ENCODE measurements at places on chromosomes 6 and 20. TPM values are rescaled to one million over a fixed set of nuclear protein-coding genes. Genes with fewer than 3 reads are reported as not detected.

Gene HLA-DRB5
- 14.0 TPM for total RNA-seq

Gene CST3
- total RNA-seq = 7.1 TPM

Gene ADTRP
- 23.9 TPM for total RNA-seq

Gene ZC2HC1B
- total RNA-seq = not detected

Gene HEY2
- total RNA-seq = 0.16 TPM

Gene TNFRSF6B
- 1.2 TPM for total RNA-seq

Gene APMAP
- 51.8 TPM for total RNA-seq

GRCh38 chr20:36093025-36093803 is 61.3 kb upstream of the EPB41L1 start:
- DNase-seq = peak; percentile 36
- H3K27ac ChIP-seq = no peak overlapping the region
- H3K27me3 ChIP-seq = peaks cover 47% of the 10 kb centered on the region

DNA sequence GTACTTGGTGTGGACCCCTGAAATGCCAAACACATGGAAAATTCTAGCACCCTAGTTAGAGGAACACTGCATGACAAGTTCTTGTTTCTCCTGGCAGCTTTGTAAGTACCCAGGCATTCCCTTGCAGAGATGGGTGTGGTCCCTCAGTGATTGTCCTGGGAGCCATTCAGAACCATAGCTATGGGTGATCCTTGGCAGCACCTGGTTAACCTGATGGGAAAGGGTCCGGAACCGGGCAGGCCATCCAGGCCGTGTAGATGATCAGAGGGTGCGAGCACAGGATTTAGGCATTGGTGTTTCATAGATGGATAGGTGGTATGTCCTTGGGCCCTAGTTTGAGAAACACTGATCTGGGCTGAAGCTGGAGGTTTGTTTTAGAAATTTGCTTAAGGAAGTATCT is 95.8 kb downstream of the RPP40 start:
- H3K27me3 ChIP-seq = no peaks in the 10 kb centered on the region
- H3K27ac ChIP-seq = no peak overlapping the region
- H3K4me1 ChIP-seq = peaks cover 21% of the 10 kb centered on the region
- H3K4me3 ChIP-seq = no peak overlapping the region
- no peak for DNase-seq

GRCh38 chr20:1075616-1076015 is 42.8 kb upstream of the PSMF1 start:
- H3K36me3 ChIP-seq = peaks cover 3% of the 10 kb centered on the region
- no peak overlapping the region for H3K4me3 ChIP-seq
- no peak for DNase-seq
- H3K27ac ChIP-seq = no peak overlapping the region

DNA sequence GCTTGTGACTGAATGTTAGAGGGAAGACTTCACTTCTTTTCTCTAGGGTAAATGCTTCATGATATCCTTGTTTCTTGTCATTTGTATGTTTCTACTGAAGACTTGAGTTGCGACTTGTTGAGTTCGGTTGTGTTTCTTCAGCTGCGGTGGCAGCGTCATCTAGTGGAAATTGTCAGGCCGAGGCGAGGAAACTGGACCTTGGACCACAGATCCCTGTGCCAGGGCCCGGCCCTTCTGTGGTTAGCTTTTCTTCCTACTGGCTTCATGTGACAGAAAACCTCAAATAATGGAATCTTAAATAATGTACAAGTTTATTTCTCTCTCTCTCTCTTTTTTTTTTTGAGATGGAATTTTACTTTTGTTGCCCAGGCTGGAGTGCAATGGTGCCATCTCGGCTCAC is 12.4 kb downstream of the MTHFD1L start:
- H3K27ac ChIP-seq = no peak overlapping the region
- H3K4me1 ChIP-seq = no peaks in the 10 kb centered on the region
- H3K4me3 ChIP-seq = no peak overlapping the region
- no peaks in the 10 kb centered on the region for H3K36me3 ChIP-seq
- H3K27me3 ChIP-seq = no peaks in the 10 kb centered on the region
- no peak for DNase-seq

DNA sequence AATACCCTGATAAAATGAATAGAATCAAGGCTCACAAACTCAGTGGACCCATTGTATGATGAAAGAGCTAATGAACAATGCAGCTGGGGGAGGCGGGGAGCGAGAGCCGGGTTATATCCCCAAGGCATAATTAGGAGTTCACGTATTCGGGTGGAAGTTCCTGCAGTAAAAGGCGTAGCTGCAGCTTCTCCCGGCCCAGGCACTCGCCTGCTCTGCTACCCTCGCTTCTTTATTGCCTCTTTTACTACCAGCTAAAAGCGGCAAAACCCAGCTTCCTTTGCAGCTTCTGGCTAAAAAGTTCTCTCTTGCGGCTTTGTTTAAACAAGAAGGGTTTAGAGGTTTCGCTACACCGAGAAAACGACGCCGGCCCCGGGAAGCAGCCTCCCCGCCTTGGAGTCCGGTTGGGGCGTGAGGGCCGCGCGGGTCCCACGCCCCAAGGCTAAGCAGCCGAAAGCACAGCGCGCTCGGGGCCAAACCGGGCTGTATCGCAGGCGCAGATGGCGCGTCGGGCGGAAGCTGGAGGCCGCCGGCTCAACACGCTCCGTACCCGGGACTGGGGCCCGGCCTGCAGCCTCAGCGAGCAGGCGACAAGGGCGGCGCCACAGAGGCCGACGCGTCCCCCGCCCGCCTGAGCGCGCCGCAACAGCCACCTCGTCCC is 1.6 kb downstream of the ZBTB2 start:
- H3K4me1 ChIP-seq = peaks cover 41% of the 10 kb centered on the region
- no peak for DNase-seq
- H3K4me3 ChIP-seq = peak overlapping the region; percentile 72
- H3K36me3 ChIP-seq = no peaks in the 10 kb centered on the region

DNA sequence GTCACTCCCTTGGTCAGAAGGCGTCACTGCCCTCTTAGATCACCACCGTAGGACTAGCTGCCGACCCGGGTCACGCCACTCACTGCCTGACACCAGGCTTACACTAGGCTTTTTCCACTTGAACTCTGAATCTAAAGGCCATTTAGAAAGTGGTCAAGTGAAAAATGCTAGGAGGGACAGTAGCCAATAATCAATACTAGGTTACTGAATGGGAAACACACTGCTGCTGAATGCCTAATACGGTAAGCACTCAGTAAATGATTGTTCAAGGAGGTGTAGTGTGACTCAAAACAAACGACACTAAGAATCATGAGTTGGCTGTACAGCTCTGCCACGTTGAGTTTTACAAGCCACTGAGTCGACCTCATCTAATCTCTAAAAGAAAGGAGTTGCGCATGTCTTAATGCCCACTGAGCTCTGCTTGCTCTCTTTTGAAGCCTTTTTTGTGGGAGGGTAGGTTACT is 760 bp upstream of the IBTK start:
- peak overlapping the region; percentile 83 for H3K27ac ChIP-seq
- H3K36me3 ChIP-seq = no peaks in the 10 kb centered on the region
- H3K4me3 ChIP-seq = peak overlapping the region; percentile 95

DNA sequence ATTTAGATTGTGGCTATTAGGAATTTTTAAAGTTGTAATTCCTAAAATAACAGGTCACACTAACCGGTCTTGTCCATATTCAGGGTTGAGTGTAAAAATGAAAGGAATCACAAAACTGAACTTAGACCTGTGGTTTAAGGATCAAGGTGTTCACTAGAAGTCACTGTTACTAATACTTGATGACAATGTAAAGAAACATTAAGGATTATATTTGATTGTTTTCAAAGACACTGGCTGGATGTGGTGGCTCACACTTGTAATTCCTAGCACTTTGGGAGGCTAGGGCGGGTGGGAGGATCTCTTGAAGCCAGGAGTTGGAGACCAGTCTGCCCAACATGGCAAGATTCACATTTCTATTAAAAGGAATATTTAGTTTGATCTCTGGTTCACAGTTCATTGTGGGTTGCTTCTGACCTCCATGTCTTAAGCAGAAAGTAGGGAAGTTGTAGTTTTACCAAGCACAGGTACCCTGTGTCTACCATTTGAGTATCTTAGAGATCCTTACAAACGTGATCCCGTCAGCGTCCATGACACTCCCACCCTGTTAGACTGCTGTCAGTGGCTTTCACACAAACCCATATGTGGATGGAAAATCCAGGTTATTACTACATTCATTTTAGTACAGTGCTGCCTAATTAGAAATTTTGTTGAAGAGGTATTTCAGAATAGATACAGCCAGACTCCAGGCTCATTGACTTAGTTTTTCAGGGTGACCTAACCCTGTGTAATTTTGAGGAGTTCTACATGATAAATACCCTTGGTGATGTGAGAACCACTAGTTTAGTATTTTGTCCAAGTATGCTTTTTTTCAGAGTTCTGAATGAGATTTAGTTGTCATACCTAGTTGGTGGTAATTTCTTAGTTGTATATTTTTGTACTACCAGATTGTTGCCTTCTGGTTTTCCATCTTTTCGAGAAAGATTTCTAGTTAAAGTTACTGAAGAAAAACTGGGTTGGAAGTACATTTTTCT is 10.2 kb downstream of the SRSF3 start:
- H3K27ac ChIP-seq = peak overlapping the region; percentile 18
- peaks cover 52% of the 10 kb centered on the region for H3K4me1 ChIP-seq
- peaks cover 8% of the 10 kb centered on the region for H3K36me3 ChIP-seq
- no peaks in the 10 kb centered on the region for H3K27me3 ChIP-seq
- DNase-seq = no peak

- H3K27ac ChIP-seq = no peak overlapping the region
- no peak for DNase-seq
- H3K27me3 ChIP-seq = peaks cover 10% of the 10 kb centered on the region
- no peaks in the 10 kb centered on the region for H3K4me1 ChIP-seq
Observed at GRCh38 chr20:54112221-54112884, 42.0 kb upstream of the BCAS1 start.

GRCh38 chr6:162177746-162178145 is 549.8 kb downstream of the PRKN start:
- H3K4me3 ChIP-seq = no peak overlapping the region
- H3K36me3 ChIP-seq = no peaks in the 10 kb centered on the region
- no peaks in the 10 kb centered on the region for H3K27me3 ChIP-seq
- no peak overlapping the region for H3K27ac ChIP-seq
- no peak for DNase-seq
- H3K4me1 ChIP-seq = no peaks in the 10 kb centered on the region

DNA sequence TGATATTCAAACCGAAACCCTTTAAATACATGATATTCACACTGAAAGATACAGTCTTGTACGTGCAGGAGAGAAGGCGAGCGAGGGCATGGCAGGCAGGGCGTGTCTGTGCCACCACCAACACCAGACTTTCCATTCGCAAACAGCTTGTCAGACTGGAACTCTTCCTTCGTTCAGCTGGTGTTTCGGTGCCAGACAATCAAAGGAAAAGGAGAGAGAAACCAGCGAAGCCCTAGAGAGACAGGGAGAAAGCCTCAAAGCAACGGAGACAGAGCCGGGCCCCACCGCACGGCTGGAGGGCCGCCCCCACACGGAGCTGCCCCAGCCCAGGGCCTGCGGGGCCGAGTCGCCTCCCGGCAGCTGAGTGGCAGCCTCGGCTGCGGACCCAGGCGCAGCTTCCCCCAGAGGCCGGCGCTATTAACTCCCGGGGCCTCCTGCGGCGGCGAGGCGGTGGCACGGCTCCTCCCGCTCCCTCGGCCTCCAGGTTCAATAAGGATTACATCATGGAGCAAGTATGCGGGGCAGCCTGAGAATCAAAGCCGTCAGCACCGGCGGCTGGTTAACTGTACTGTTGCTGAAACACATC is 32.1 kb upstream of the NR2E1 start:
- no peaks in the 10 kb centered on the region for H3K4me1 ChIP-seq
- H3K4me3 ChIP-seq = no peak overlapping the region
- H3K36me3 ChIP-seq = no peaks in the 10 kb centered on the region
- H3K27ac ChIP-seq = no peak overlapping the region

DNA sequence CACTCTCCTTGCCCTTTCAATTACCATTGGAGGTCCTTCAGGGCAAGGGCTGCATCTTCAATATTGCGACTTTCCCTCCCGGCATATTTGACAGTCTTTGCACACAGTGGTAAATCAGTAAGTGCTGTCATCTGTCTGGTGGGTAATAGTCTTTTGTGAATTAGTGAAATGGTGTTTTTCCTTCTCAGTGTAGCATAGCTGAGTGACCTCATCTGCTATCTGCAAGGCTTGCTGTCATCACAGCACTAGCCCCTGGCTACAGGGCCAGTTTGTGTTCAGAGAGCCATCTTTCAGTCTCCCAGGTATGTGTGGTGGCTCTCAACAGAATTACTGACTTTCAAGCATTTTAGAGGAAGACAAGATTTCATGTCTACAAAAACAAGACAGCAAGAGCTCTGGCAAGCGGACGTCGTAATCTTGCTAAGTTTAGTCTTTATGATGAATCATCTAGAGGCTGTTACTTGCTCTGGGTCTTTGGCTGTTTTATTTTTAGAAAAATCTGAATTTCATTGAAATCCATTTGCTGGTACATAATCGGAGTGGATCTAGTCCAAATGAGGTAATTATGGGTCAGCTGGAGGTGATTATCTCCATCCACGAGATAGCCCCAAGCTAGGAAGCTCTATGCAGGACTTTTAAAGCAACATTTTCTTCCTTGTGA is 528.9 kb downstream of the EPM2A start:
- no peaks in the 10 kb centered on the region for H3K27me3 ChIP-seq
- no peaks in the 10 kb centered on the region for H3K4me1 ChIP-seq
- no peak overlapping the region for H3K4me3 ChIP-seq
- no peak overlapping the region for H3K27ac ChIP-seq
- DNase-seq = no peak
- H3K36me3 ChIP-seq = no peaks in the 10 kb centered on the region

DNA sequence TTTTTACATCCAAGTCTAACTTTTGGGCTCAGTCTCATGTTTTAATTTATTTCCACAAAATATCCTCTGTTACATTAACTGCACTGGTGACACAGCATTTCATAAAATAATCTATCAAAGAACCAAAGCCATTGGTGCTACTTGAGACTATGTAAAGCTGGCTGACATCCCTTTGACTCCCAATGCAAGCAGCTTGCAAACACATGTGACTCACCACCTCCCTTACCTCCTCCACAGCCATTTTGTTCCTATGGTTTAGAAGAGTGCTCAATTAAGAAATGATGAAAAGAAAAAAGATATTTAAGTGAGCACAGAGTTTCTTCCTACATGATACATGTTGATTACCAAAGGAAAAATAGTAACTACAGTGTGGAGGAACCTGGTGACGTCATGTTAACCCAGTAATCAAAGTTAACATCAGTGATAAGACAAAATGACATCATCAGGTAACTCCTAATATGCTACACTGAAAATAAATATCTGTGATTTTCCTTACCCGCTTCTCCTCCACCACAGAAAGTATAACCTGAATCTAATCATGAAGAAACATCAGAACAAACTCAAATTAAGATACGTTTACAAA is 53.3 kb upstream of the LGSN start:
- H3K27me3 ChIP-seq = no peaks in the 10 kb centered on the region
- no peaks in the 10 kb centered on the region for H3K36me3 ChIP-seq
- H3K4me3 ChIP-seq = no peak overlapping the region
- H3K4me1 ChIP-seq = no peaks in the 10 kb centered on the region
- no peak for DNase-seq

DNA sequence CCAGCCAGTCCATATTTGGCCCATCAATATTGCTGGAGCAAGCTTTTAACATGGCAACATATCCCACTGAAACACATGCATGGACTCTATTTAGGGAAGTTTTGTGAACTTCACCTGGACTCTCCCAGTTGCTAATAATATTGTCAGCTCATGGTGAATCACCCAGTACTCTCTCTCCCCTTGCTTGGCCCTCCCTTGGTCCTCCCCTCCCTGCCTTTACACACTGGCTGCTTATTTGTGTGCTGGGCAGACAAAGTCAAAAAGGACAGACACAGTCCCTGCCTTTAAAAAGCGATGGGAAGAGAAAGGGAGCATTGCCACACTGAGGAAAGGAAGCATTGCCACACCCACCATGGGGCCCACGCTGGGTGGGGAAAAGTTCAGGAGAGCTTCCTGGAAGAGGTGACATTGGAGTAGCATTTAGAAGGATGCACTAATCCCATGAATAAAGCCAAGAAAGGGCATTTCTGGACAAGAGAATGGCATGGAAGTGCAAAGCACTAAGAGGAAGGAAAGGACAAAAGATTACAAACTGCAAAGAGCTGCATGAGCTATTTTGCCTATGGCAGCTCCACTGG is 143.4 kb upstream of the EXOC2 start:
- H3K27ac ChIP-seq = no peak overlapping the region
- H3K27me3 ChIP-seq = no peaks in the 10 kb centered on the region
- no peaks in the 10 kb centered on the region for H3K36me3 ChIP-seq
